ENCODE measurements at places on chromosomes 2 and 18.

DNA sequence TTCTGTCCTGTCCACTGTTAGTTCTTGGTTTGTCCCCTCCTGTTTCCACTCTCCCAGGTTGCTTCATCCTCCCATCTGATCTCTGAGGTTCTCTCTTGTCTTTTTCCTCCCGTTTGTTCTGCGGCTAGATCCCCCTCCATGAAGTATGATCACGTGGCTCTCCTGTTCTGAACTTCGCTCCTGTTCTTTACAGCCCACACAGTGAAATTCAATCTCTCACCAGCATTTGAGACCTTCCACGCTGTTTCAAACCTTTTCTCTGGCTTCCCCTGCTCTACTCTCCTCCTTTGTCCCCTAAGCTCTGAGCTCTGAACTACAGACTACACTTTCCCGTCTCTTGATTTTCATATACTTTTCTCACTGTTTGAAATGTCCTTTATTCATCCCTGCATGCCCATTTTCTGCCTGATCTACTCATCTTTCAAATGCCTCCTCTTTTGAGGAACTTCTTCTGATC, 83.5 kb downstream of the OSBPL6 start:
- DNase-seq: peak; percentile 17

DNA sequence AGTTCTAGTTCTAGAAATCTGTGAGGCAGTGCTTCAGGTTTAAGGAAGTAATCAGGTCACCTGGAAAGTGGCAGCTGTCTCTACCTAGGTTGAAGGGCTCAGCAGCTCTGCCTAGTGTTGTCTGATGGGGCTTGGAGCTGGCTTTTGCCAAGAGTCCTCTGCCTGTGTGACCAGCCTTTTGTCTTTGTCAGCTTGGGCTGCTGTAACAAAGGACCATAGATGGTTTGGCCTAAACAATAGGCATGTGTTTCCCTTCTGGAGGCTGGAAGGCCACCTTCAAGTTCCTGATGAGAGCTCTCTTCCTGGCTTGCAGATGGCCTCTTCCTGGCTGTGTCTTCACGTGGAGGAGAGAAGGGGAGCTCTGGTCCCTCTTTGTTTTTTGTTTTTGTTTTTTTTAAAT, 13.3 kb downstream of the UBE2F start:
- DNase-seq: no peak

DNA sequence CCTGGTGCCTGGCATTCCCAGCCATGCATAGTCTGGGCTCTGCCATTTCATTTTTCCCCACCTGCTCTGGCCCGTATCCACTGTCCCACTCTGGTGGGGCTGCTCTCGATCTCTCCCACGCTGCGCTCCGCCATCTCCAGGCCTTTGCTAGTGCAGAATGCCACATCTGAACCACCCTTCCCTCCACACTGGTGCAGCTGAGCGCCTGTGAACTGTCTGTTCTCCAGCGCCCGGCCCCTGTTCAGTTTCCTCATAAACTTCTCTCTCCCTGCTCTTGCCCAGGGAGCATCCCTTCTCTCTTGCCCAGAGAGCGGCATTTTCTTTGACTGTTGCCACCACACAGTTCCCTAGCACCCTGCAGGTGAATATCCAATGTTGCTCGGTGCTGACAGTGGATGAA, 21.5 kb downstream of the POMC start:
- no peak for DNase-seq

DNA sequence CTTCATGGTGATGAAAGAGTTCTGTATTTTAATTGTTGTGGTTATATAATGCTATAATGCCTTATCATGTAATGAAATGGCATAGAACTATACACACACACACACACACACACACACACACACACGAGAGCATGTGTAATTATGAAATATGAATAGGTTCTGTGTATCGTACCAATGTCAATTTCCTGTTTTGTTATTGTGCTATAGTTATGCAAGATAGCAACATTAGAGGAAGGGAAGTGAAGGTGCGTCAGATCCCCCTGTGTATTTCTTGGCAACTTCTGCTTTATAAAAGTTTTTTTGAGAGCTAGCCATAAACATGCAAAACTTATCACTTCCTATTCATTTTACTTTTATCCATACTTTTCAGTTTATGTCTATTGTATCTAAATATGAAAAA, 60.7 kb upstream of the ARHGAP15 start:
- no peak for DNase-seq

- DNase-seq: no peak
These were observed 60.4 kb upstream of the GAREM1 start for GRCh38 chr18:32530947-32531651.

GRCh38 chr2:208150956-208151355, 5.0 kb upstream of the CRYGB start:
- no peak for DNase-seq

- no peak for DNase-seq
These were observed 41.2 kb upstream of the KLF11 start for GRCh38 chr2:10002109-10002508.

DNA sequence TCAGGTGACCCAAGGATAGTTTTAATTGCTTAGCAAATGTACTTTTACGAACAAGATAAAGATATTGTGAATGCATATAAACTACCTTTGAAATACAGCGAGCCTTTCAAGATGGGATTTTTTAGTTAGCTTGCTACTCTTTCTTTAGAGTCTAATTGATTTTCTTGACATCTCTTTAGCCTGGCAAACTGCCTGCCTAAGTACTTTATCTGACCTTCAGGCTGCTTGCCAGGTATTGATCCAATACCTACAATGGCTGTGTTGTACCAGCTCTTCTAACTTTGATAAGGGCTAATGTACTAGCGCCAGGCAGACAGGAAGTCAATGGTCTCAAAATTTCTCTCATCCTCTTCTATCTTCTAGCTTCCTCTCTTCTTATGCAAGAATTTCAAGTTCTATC, 414.4 kb upstream of the ACVR2A start:
- no peak for DNase-seq

DNA sequence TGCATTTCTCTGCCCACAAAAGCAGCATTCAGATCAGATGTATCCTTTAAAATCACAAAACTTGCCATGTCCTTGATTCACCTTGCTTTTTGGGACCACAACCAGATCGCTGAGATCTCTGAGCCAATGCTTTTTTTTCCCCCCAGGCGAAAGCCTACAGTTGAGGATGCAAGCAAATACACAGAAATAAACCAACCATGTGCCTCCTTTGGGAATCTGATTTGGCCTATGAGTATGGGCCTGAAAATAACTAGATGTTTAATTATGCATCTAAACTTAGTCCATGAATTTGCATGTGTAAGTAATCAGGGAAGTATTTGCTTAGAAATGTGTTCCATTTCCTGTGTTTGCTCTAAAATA, 49.7 kb upstream of the CDC42EP3 start:
- no peak for DNase-seq

- DNase-seq: no peak
These were observed 126.0 kb downstream of the ZNF236 start for GRCh38 chr18:76948345-76948744.

DNA sequence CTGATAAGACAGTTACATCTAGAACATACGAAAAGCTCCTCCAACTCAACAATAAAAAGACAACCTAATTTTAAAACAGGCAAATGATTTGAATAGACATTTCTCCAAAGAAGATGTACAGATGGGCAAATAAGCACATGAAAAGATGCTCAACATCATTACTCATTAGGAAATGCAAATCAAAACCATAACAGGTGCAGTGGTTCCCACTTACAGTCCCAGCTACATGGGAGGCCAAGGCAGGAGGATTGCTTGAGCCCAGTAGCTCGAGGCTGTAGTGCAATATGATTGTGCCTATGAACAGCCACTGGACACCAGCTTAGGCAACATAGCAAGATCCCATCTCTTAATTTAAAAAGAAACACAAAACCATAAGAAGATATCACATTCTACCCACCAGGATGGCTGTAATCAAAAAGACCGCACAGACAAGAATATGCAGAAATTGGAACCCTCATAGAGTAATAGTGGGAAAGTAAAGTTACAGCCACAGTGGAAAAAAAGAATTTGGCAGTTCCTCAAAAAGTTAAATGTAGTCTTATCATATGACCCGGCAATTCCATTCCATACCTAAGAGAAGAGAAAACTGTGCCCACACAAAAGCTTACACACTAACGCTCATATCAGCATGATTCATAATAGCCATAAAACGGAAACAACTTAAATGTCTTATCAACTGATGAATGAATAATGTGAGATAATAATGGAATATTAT, 30.5 kb upstream of the ARMC9 start:
- no peak for DNase-seq

GRCh38 chr18:71673498-71673897, 870.6 kb downstream of the CBLN2 start:
- DNase-seq: no peak

- no peak for DNase-seq
These were observed 36.4 kb downstream of the PTGR3 start for GRCh38 chr18:75172299-75173124.

- no peak for DNase-seq
These were observed 42.3 kb downstream of the RPRD1A start for GRCh38 chr18:36025025-36025424.

- peak; percentile 82 for DNase-seq
These were observed 26.0 kb downstream of the FAM178B start for GRCh38 chr2:96960153-96960961.

DNA sequence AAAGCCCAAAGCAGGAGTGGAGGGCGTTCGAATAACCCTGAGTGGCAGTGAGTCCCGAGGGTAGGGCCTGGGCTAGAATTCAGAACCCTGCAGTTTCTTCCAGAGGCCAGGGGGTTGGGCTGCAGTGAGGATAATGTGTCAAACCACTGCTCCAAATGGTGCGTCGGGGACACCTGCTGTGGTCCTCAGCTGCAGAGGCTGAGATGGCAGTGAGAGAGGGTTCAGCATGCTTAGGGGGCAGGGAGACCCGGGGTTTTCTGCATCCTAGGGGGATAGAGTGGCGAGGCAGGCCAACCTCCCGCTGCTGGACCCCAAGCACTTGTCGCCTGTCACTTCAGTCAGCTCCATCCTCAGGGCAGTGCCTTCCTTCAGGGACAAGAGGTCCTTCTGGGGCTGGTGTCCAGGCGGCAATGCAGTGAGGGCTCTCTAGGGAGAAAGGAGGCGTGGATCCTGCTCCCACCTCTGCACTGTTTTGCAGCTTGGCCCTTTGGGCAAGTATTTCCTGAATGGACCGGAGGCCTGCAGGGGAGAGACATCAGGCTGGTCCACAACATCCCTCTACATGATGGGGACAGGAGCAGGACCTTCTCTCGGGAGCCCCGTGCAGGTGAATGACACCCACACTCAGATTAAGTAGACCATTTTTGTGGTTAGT, 8.4 kb upstream of the NTSR2 start:
- DNase-seq: no peak

GRCh38 chr2:48337871-48338270, 192.1 kb upstream of the STON1 start:
- DNase-seq: no peak

DNA sequence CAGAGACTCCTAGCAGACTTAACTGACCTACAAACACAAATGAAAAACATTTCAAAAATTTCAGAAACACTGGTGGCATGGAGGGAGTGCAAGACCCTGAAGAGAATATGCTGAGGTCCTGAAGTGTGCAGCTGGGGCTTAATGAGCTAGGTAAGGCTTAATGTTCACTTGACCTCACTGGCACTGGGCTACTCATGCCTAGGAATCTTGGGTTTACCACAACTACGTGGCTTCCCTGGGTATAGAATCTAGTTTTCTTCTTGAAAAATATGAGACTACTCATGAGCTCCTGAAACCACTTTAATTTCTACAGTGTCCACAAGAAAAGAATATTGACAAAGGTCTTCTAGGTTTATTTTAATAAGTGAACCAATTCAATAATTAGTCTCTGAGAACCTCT, 139.8 kb downstream of the HNMT start:
- DNase-seq: no peak

GRCh38 chr2:115234737-115235136, 792.3 kb downstream of the DPP10 start:
- DNase-seq: no peak

DNA sequence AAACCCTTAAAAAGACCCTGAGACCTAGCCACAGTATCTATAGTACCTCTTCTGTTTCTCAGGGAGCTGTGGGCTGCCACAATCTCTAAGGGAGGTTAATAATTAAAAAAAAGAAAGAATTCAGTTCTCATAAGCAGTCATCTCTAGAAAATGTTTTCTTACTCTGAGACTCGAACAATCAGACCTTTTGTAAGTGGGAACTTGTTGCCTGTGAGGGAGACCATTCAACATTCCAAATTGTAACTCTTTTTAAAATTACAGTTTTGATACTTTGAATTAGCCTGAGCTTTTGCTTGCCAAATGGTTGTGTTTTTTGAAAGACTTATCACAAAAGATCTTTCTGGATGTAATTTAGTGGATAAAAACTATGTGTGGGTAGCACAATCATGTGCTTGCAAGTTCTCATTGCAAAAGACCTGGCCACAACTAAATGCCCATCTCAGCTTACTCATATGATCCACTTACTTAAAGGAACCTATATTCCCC, 33.3 kb downstream of the IL1R2 start:
- no peak for DNase-seq

- DNase-seq: no peak
These were observed 189.7 kb downstream of the ADCYAP1 start for GRCh38 chr18:1094409-1094808.

- DNase-seq: peak; percentile 57
These were observed 34.0 kb downstream of the EML6 start for GRCh38 chr2:54757500-54757899.

DNA sequence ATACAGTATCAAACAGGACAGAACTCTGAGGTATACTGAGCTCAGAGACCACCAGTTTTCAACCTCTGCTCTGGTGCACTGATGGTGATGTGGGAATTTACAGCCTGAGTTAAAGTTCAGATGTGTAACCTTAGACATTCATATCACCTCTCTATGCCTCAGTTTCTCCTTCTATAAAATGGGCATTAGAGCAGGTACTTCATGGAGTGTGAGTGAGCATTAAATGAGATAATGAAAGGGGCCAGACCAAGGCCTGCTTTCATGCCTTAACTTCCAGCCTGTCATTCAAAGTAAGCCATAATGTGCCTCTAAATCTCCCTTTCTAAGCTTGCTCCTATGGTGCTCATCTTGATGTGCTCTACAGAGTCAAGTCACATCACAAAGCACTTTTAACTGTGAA, 8.4 kb downstream of the ACVR1 start:
- DNase-seq: no peak

DNA sequence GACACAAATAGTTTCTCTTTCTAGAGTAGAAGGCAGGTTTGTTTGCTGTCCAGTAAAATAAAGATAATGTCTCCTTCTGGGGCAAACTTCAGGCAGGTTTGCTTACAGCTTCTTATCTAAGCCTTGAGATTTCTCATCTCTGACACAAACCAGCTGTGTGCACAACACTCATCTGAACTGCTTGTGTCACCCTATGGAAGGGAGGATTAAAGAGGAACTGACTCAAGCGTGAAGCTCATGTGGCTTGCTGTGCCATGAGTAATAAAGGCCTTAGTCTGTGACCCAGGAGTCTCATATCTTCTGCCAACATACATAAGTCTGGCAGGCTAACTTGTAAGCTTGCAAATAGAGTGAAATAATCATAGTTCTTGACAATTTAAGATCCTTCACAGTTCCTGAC, 24.2 kb upstream of the CPO start:
- DNase-seq: peak; percentile 51

Measured in SK-N-DZ (cell line).